ENCODE measurements at places on chromosomes 16 and 17. TPM values are rescaled to one million over a fixed set of nuclear protein-coding genes. Genes with fewer than 3 reads are reported as not detected.

DNA sequence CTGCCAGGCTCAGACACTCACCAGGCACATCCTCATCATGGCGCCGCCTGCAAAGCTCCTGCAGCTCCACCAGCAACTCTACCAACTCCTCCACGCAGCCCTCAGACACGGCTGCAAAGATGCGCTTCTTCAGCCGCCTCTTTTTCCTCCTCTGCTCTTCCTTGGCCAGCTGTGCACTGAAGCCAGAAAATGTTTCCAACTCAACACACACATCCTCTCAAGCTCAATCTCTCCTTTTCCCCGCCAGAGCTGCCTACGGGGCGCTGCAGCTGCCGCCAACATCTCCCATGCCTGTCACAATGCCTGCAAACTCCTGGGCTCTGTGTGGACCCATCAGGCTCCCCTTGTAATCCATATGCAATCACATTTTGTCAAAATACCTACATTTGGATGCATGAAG, 14.2 kb downstream of the TRPV3 start:
- DNase-seq: no peak

DNA sequence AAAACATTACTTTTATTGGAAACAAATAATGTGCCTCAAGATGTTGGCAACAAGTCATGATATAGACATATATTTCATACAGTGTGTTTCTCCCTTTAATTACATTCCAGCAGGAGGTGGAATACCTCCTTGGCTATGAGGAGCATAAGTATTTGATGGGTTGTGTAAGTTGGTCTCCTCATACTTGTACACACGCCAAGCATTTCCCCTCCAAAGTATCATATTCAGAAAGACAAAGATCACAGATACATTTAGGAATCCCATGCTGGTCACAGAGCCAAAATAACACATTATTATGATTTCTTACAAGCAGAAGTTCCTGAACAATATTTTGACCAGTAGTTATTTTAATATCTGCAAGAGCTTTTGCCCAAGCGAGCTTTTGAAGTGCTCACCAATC, 57.8 kb downstream of the WSB1 start:
- no peak for DNase-seq

DNA sequence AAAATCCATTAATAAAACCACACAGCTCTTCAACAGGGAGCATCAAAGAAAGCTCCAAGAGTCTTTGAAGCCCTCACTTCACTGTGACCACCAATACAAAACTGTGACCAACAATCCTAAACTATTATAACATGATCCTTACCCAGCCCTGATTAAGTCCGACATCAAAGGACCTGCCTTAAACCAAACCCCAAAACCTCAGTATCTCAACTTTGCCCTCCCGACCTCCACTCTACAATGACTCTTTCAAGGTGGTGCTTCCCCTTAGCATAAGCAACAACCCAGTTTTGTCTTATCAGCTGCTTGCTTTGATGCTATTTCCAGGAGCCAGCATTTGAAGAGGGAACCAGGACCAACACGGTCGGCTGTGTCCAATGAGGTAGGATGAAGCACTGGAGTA, 8.5 kb upstream of the PRSS22 start:
- no peak for DNase-seq

- no peak for DNase-seq
These were observed 862 bp upstream of the GDE1 start for GRCh38 chr16:19522760-19523159.

DNA sequence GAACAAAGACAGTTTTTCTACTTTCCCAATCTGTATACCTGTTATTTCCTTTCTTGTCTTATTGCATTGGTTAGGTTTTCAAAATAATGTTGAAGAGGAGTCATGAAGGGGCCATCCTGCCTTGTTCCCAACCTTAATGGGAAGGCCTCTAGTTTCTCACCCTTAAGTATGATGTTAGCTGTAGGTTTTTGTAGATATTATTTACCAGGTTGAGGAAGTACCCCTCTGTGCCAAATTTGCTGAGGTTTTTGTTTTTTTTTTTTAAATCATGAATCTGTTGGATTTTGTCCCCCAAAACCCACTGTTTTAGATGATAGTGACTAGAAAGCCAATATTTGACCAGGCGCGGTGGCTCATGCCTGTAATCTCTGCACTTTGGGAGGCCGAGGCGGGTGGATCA, 36.4 kb downstream of the VMP1 start:
- no peak for DNase-seq

GRCh38 chr17:75633486-75634375, 497 bp downstream of the SMIM5 start:
- DNase-seq: peak; percentile 98

DNA sequence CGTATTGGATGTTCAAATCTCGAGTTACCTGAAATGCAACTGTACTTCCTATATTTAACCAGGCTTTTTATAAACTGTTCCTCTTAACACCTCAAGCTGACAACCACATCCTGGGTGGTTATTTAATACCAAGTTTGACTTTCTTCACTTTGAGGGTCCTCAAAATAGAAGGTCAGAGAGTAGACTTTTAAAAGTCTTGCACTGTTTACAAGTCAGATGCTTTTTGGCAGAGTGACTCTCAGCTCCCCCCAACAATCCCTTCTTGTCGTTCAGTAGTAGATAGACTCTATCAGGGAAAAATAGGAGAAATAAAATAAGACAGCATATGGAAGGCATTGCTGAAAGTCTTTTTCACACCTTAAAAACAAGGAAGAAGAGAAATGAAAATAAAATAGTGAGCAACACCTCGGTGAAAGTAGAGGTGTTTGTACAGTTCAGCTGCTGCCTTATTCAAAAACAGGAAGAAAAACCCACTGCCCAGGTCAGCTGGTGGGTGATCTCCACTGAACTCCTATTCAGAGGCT, 650.4 kb downstream of the WWOX start:
- no peak for DNase-seq

- no peak for DNase-seq
These were observed 79.7 kb downstream of the MRTFB start for GRCh38 chr16:14150796-14151195.

DNA sequence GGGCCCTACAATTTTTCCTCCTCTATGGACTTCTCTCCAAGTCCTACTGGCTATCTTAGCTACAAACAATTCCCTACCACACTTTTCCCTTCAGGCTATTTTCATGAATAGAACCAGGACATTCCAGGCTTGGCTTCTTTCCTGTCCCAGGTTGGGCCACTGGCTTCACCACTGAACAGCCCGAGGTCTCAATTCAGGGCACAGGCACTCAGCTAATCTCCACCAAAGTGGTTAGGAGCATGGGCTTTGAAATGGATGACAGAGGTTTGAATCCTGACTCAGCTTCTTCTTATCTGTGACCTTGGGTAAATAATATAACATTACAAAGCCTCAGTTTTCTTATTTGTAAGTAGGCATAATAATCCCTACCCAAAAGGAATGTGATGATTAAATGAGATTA, 50.9 kb upstream of the ZNF629 start:
- no peak for DNase-seq

- no peak for DNase-seq
These were observed 3.5 kb upstream of the HSD17B1 start for GRCh38 chr17:42548993-42549755.

DNA sequence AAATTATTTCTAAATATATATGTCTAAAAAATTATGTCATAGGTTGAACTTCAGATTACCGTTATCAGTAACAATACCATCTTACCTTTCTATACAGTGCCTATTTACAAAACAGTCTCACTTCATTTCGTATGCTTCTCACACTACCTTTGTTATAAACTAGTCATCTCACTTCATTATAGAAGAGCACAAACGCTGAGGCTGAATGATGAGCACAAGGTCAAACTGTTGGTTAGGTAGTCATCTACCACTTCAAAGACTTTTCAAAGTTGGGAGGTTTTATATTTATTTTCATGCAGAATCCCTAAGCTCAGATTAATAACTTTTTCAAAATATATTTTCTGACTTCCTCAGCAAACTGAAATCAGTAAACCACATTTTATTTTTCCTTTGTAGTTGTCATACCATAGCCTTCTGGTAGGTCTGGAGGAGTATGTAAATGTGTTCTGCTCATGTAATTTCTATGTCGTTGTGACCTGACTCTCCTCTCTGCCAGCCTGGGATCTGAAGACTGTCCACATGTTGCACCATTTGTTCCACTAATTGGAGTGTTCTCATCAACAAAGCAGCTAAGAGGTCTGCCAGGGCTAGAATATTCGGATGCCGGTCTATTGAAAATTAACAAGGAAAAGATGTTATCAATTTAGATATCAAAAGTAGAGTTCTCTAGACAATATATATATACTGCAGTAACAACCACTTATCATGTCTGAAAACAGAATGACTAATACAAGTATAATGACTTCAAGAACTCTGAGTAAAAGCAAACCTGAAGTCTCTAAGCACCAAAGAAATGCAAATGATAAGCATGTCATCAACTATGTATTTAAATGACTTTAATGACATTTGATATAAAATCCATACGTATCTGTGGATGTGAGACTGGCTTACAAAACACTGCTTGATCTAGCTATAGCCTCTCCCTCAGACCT, 73.9 kb downstream of the CEP95 start:
- DNase-seq: no peak

GRCh38 chr17:50466371-50467113, 2.1 kb downstream of the CHAD start:
- DNase-seq: no peak

DNA sequence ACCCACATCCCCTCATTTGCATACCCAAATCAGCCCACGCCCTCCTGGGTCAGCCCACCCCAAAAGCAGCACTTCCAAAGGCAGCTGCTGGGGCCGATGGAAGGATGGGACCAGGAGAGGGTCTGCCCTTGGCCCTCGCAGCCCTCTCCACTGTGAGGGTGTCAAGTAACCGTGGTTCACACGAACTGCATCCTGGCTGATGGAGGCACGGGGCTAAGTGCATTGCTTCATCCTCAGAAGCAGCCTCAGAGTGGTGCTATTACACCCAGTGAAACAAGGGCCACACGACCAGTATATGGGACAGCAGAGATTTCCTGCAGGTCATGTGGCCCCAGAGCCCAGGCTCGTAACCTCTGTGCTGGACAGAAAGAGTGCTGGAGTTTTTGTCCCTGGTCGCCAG, 13.2 kb upstream of the ATP2A3 start:
- peak; percentile 47 for DNase-seq

- DNase-seq: no peak
These were observed 15.3 kb downstream of the SGF29 start for GRCh38 chr16:28569021-28569420.

DNA sequence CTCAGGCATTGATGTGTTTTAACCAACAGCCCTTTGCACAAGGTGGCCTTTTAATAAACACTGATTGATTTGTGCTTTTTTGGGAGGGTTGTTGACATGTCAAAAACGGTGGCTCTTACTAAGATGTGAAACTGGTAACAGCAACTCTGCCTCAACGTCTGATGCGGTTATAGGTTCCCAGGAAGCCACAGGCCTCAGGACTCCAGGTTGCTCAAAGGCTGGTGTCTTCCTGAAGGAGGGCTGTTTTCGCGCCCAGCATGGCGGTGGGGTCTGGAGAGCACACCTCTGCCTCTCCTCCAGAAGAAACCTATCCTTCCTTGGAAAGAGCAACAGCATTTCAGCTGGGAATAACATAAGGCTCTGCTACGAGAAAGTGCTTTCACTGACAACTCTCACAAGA, 187.5 kb downstream of the IRF8 start:
- DNase-seq: no peak

- no peak for DNase-seq
These were observed 15.8 kb upstream of the UQCRC2 start for GRCh38 chr16:21937336-21937829.

GRCh38 chr16:49875806-49876715, 20.1 kb upstream of the ZNF423 start:
- no peak for DNase-seq

DNA sequence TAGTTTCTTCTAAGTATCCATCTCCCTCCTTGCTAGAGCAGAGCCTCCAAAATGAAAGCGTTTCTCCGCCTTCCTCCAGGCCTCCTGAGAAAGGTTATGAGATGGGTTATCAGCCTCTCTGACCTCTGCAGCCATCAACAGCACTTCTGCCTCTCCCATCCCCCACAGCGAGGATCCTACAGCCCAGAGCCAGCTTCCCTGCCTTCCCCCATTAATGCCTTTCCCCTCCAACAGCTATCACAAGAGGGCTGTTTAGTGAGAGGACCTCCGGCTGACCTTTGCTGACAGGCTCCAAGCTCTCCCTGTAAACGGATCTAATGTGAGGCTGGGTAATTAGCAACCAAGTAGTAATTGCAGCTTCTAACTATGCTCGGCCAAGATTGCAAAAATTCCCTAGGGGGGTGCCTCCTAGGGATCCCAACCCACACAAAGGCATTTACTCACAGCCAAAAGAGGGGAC, 55.8 kb downstream of the ZFHX3 start:
- peak; percentile 49 for DNase-seq

DNA sequence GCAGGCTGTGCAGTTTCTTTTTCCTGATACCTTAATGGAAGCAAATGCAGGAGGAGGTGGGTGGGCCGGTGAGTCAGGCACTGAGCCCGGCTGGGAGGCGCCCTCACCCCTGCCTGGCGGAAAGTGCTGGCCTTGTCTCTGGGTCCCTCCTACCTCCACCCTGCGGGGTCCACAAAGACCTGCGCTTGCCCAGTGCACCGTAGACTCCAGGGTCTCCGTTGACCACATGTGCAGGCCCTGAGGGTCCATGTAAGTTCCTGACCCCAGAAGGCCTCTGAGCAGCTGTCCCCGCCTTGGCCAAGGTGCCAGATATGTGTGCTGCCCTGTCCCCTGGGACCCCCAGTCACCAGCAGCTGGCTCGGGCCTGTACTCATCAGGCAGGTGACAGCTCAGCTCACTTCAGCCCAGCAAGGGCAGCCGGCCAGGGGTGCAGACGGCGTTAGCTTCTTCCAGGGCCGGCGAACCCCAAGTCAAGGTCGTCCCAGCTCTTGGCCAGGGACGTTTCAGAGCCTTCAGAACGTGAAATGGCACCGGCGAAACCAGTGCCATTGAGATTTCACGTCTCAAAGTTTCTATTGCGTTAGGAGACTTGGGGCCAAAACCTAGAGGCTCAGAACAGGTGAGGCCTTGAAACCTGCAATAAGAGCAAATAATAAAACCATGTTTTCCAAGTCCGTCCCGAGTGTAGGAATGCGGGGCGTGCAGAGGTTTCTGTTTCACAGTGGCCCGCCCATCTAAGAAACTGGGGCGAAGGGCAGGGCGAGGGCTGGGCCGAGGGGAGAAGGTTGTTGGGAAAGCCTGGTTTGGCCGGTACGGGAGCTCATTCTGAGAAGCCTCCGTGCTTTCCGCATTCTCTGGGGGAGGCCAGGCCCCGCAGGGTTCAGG, 12.1 kb downstream of the METRNL start:
- no peak for DNase-seq

GRCh38 chr17:753418-753817, 1.4 kb upstream of the GEMIN4 start:
- DNase-seq: no peak

SCPEP1 gene
- 27.1 TPM for total RNA-seq

PRM3 gene
- total RNA-seq: not detected

SMARCD2 gene
- 71.4 TPM for total RNA-seq

CNP gene
- total RNA-seq: 79.7 TPM

SLC12A3 gene
- total RNA-seq: not detected

Measured in H9 (cell line).